ENCODE measurements at places on chromosomes 2 and 18.

GRCh38 chr18:12777500-12777944 is 74.7 kb downstream of the PSMG2 start:
- DNase-seq: no peak

DNA sequence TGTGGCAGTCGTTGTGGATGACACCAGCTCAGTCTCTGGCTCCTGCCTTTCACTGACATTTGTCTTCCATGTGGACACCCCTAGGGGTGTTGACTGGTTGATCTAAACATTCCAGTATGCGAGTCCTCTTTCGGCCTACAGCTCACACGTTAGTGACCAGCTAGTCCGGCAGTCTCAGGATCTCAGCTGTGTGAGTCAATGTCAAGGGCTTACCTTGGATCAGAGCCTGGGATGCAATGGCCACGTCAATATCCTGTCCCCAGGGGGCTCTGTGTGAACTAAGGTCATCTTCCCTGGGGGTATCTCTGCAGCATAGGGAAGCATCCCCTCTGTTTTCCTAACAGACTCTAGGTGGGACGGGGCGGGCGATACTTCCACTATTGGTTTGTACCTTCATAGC is 35.1 kb upstream of the YWHAQ start:
- no peak for DNase-seq

DNA sequence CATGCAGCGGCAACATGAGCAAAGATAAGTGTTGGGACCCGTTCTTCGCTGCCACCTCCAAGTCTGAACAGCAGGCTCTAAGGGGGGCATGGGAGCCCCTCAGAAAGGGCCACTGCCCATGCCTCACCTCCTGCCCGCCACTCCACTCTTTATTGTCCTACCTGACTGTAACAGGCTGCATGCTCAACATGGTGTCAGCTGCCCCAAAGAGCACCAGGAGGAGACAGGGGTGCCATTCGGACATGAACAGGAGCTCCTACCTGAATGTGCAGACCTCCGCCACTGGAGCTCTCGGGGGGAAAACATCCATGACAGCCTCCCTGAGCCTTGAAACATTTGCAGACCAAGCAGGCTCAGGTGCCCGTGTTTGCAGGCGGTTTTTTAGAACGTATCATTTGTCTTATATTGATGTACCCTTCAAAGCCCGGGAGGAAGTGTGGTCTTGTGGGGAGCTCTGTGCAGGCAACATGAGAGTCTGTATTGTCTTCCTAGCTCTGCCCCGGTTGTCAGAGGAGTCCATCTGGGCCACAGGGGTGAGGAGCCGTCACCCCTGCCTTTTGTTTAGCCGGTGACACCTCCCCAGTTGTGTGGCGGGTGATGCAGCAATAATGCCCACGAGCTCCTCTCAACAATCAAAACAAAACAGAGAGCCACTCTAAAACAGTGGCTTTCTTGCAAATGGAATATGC is 35.1 kb upstream of the CD8A start:
- DNase-seq: no peak

GRCh38 chr2:120720746-120721375 is 14.8 kb upstream of the GLI2 start:
- no peak for DNase-seq

GRCh38 chr18:46184727-46185126 is 80.5 kb downstream of the HAUS1 start:
- no peak for DNase-seq

GRCh38 chr2:10914272-10914693 is 2.5 kb downstream of the KCNF1 start:
- DNase-seq: no peak

DNA sequence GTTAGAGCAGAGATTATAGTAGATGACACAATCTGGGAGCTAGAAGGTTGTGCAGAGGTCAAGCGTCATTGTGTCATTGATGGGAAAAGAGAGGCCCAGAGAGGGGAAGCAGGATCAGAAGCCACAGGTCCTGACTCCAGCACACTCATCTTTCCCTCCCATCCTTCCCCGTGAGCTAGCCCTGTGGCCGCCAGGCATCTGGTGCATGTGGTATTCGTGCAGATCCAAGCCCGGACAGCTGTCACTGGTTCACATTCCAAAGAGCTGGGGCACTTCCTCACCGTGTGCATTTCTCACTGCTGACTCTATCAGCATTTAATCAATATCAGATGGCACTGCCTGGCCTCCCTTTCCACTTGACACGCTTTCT is 94.1 kb upstream of the THOC1 start:
- no peak for DNase-seq

- DNase-seq: no peak
Observed at GRCh38 chr2:128359841-128360240, 41.2 kb upstream of the HS6ST1 start.

- no peak for DNase-seq
Observed at GRCh38 chr2:10923008-10923375, 11.3 kb downstream of the KCNF1 start.

GRCh38 chr2:211203986-211204385 is 647.6 kb downstream of the CPS1 start:
- DNase-seq: no peak

DNA sequence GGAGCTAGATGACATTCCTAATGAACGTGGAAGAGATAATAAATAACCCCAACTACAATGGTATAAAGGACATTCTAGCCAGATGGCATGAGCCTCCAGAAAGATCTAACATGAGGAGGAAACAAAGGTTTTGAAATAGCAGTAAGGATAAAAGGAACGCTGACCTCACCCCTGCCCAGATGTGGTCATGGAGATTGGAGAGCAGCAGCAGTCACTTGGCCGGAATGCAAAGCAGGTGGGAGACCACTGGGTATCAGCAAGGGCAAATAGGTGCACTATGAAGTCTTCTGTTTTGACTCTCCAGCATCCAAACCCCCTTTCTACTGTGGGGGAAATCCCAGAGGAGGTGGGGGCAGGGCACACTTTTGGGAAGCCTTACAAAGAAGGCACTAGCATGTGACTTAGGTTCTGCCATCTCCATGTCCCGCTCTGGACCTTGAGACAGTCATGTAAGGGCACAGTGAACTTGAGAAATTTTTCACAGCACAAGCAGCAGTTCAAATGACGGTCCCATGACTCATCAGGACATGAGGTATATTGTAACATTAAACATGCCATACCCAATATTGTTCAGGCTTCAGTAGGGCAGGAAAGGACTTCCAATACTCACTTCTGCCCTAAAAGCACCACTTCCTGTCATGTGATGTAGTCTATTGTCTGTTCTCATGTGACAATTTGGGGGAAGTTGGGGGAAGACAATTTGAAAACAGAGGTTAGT is 55.2 kb downstream of the METTL4 start:
- DNase-seq: peak; percentile 70
